Cardiac septum (tissue), 1 donor: ENCODE measurements at places on chromosomes 2 and 18.

GRCh38 chr18:57427429-57428201 lies 7.6 kb upstream of the ONECUT2 start:
- DNase-seq: peak; percentile 59

GRCh38 chr2:146412625-146413024 lies 1432.2 kb upstream of the ACVR2A start:
- DNase-seq: no peak

- peak; percentile 73 for DNase-seq
These were observed 12.4 kb downstream of the RALB start for GRCh38 chr2:120265006-120265405.

DNA sequence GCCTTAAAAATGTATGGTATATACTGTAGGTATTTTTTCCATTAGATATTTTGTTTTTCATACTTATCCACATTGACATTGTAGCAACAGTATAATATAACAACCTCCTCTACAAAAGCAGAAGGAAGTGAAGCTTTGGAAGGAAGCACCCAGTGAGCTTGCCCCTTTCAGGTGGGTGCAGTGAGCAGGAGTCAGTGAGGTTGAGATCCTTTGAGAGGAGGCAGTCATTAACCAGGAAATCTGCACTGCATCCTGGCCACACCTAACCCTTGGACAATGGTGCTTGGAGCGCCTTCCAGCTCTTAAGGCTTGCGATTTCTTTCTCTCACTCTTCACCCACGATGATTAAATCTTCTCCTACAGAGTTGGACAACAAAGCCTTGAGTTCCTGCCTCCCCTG lies 13.9 kb downstream of the IL37 start:
- no peak for DNase-seq

DNA sequence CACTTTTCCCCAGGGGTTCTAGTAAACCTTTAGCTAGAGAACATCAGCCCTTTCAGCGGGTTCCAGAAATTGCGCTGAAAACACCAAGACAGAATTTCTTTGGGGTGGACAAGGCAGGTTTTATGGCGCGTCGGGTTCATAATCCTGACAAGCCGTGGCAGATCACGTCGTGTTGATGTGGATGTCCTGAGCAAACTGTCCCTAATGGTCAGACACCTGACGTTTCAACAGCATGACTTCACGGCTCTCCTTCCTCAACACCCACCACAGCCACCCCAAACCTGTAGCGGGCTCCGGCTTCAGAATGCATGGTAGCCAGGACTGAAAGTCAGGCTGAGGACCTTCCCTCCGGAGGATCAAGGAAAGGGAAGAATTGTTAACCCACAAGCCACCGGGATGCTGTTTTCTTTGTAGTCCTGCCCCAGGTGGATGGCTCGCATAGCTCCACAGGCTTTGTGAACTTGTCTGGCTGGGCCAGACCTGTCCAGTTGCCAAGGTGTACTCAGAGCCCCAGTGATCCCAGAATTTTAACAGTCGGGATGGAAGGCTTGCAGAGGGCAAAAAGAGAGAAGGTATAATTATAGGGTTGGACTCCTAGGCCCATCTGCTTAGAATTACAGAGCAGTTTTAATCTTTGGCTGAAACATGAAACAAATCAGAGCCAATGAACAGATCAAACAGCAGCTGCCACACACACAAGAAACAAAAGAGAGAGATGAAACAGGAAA lies 1.5 kb downstream of the APCDD1 start:
- no peak for DNase-seq

GRCh38 chr2:144229296-144229695 lies 290.6 kb downstream of the ZEB2 start:
- DNase-seq: no peak

DNA sequence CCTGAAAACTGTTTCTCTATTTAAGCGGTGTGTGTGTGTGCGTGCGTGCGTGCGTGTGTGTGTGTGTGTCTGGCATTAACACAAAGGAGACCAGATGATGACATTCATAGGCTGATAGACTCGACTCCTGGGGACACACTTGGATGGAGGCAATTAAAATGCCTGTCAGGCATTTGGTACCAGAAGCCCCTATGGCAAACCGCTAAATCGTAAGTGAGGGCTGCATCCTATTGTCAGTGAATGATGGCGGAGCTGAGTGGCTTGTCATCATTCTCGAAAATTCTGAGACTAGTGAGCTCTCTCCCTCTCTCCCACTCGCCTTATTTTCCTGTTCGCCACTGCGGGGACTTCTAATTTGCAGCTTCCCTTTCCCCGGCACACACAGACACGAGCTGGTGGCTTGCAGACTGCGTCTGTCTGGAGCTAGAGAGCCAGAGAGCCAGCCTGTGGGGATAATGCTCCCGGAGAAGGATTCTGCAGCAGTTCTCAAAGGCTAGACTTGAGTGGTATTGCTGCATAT lies 155.4 kb downstream of the MAP2 start:
- no peak for DNase-seq

DNA sequence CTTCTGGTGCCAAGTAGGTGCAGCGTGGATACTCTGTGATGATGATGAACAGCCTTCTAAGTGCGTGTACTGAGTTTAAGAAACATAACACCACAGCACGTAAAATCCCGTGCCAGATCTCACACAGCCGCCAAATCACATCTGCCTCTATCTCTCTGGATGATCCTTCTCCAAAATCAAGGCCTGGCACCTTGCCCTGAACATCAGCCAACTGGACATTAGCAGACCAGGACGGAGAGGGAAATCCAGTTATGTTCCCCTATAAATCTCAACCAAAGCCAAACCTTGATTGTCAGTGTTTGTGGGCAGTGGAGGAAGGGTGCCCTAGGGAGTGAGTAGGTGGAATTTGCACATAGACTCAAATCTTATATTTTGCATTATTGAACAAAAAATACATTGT lies 164.3 kb downstream of the MIB1 start:
- DNase-seq: no peak

DNA sequence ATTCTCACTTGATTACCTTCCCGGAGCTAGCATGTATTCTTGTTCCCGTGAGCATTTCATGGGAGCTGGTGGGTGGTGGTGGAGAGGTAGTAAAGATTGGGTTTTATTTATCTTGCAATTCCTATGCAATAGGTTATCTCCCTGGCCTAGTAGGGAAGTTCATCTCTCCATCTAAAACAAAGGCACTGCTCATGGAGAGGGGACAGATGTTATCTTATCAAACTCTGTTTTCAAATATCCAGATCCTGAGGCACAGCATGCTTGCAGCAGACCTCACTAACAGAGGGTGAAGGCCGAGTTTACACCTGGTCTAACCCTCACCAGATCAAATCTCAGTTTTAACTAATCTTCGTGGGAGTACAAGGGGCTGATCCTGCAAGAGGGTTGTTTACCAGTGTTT lies 98.9 kb downstream of the CYRIA start:
- no peak for DNase-seq

DNA sequence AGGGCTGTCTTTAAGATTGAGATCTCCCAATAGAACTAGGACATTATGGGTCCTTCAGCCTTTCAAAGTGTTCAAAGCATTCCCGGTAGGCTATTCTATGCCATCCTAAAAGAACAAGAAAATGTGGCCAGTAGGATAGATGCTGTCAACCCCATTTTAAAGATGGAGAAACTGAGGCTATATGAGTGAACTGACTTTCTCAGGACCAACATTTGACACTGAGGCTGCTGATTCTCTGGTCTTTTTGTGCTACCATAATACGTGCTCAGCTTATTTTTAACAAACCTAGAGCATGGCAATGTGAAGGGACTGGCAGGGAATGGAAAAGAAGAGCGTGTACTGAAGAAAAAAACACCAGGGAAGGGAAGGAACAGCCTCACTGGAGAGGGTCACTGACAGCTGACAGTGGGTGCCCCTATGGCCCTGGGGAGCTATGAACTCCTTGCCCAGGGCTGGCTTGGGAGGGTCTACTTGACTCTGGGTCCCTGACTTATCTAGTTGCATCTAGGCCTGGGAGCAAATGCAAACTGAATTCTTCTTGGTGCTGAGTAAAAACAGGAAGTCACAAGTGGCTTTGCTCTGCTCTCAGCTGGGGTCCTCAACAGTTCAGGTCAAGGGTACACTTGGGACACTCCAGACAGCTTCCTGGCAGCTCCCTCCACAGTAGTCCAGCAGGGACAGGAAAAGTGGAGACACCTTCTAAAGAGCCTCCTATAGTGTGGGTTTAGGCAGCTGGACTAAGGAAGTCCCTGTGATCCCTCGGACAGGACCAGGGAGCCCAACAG lies 2.3 kb downstream of the CYRIA start:
- DNase-seq: no peak

DNA sequence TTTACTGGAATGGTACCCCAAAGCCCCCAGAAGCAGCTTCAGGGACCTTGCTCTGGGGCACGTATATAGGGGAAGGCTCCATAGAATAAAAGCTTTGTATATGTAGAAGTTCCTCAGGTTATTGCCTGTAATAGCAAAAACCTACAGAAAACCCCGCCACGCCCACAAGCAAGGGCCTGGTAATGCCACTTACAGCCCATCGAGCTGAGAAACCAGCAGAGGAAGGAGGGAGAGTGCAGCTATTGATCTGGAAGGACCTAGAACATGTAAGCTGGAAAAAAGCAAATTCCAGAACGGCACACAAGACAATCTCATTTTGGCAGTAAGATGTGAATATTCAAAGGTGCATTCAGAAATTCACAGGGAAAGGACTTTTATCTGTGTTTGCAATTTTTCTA lies 15.8 kb downstream of the HS1BP3 start:
- DNase-seq: no peak
